ENCODE measurements at places on chromosomes 4 and X.

DNA sequence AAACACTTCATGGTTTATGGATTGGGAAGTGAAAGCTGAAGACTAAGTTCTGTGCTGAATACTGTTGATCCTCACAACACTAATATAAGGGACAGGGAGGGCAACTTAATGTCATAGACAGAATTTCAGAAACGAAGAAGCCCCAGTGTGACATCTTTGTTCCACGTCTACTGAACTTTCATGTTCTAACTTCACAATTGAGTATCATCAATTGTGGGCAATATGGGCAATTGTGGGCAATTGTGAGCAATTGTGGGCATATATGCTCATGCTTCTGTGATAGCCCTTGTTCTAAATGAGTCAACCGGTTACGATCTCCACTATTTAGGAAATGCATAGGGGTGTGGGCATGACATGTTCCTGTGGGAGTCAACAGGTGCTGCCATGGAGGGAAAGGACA, 33.7 kb downstream of the CYBB start:
- no peak for DNase-seq

GRCh38 chr4:19557161-19557560, 694.5 kb upstream of the SLIT2 start:
- DNase-seq = peak; percentile 11

GRCh38 chrX:15416133-15416993, 32.1 kb upstream of the VEGFD start:
- DNase-seq = no peak

DNA sequence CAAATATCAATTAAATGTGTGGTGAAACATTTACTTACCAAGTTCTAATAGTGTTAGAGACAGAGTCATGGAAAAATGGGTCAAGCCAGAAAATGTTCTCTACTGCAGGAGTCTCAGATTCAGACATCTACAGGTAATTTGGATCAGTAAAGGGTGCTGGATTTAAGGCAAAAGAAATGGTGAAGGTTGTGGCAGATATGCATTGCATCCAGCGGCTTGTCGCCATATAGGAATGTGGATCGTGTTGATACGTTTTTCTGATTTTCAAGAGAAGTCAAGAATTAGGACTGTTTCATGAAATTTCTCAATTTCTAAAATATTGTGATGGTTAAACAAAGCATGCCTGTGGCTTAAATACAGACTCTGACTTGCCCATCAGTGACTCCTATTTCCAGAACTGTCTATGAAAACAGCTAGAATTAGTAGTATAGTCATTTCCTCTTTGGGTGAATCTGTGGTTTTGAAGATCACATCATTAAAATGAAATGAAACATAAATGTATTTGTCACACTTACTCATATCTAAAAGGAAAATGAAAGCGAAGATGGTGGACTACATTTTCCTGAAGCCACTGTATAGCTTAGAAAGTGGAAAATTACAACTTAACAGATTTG, 110.1 kb upstream of the VEGFC start:
- DNase-seq = peak; percentile 97

GRCh38 chrX:141375011-141375760, 132.9 kb upstream of the SPANXC start:
- no peak for DNase-seq

- no peak for DNase-seq
Observed at GRCh38 chr4:140844061-140844460, 87.9 kb upstream of the TBC1D9 start.

DNA sequence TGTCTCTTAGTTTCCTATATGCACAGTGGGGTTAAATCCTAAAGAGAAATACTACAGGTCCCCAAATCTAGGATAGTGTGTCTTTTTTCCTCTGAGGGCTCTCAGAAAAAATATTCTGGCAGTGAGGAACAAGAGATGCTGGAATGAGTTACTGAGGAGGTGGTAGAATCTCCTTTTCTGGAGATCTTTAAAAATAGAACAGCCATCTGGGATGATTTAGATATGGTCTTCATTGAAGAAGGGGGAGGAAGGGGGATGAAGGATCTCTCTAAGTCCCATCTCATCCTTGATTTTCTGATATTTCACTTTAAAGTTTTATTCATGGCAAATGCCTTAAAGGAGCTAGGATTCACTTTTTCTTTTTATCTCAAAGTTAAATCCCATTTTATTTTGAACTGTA, 235.0 kb downstream of the MAML3 start:
- peak; percentile 60 for DNase-seq

DNA sequence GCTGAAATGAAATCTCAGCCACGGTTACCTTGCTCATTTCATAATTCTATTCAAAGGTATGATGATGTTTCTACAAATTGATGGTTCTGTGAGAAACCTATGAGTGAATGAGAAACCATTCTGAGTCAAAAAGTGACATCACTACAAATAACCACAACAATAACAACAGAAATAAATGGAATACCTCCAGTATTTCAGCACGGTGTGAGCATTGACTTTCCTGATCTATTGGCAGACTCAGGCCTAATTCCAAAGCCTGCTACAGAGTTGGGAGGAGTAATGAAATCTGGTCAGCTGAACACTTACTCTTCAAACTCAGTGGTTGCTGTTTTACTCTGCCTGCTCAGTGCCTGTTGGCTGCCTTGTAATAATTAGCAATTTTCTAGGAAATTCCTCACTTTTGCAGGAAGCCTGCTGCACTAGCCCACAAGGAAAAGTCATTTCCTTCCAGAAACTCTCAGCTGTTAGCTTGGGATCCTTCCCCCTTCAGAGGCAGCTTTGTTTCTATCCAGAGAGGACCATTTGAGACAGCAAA, 18.8 kb upstream of the SYNPO2 start:
- peak; percentile 60 for DNase-seq

- DNase-seq = no peak
Observed at GRCh38 chrX:64842492-64842891, 133.8 kb downstream of the ZC4H2 start.

- DNase-seq = no peak
Observed at GRCh38 chrX:40866893-40867292, 131.6 kb upstream of the MED14 start.

- no peak for DNase-seq
Observed at GRCh38 chrX:81304563-81304962, 102.7 kb downstream of the SH3BGRL start.

GRCh38 chr4:1767770-1768366, 25.2 kb upstream of the FGFR3 start:
- peak; percentile 22 for DNase-seq

DNA sequence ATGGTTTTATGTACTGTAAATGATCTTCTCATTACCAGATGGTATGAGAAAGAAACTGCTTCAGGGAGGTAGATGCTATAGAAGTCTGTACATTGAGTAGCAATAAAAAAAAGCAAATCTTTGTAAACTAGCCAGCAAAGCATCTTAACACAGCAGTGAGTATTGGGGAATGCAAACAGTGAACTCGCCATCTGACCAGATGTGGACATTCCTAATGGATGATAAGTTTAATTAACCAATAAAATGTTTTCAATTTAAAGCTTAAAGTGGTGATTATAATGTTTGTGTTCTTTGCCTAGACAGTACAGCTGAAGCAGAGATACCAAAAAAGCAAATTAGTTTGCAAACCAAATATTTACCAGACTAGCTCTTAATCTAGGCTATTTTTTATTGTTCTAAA, 1144.2 kb downstream of the FAT4 start:
- peak; percentile 82 for DNase-seq

DNA sequence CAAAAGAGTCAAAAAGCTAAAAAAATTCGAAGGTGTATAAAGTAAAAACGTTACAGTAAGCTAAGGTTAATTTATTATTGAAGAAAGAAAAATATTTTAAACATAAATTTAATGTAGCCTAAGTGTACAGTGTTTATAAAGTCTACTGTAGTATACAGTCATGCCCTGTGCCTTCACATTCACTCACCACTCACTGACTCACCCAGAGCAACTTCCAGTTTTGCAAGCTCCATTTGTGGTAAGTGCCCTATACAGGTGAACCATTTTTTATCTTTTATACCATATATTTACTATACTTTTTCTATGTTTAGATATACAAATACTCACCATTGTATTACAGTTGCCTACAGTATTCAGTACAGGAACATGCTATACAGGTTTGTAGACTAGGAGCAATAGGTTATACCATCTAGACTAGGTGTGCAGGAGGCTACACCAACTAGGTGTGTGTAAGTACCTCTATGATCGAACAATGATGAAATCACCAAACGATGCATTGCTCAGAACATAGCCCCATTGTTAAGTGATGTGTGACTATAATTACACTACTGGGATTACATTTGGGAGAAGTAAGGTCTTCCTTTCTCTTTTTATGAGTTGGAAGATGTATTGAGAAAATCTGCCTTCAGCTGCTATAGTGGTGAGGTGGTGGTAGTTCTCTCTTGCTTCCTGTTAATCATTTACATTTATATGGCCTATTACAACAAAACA, 27.2 kb downstream of the TMSB4X start:
- DNase-seq = no peak

- DNase-seq = no peak
Observed at GRCh38 chrX:145818186-145819113, 821 bp downstream of the SLITRK2 start.

GRCh38 chr4:109947457-109947856, 34.8 kb downstream of the EGF start:
- DNase-seq = peak; percentile 55

- DNase-seq = no peak
Observed at GRCh38 chr4:94390804-94391410, 48.3 kb upstream of the HPGDS start.

- no peak for DNase-seq
Observed at GRCh38 chrX:71549986-71550385, 17.1 kb downstream of the OGT start.

DNA sequence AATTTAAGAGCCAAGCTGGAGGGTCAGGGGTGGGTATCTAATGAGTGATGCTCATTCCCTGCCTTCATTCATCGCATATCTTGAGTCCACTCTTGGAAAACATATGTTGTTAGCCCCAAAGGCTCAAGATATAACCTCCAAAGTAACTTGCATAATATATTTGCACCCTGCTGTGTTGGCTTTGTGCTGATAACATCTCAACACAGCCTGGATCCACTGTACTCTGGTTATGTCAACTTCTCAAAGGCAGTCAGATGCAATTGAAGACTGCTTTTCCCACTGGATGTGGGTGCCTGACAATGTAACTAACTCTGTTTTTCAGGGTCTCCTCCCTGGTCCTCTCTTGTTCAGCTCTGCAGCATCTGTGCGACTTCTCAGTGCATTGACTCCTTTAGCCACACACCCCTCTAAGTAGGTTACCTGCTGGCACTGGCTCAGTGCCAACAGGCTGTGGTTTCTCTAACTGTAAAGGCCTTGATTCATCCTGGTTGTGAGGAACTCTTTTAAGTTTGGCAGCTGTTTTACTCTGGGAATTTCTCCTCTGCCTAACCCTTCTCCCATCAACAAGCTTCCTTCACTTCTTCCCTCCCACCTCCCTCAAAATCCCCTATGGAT, 28.1 kb downstream of the SLC16A2 start:
- DNase-seq = peak; percentile 24

DNA sequence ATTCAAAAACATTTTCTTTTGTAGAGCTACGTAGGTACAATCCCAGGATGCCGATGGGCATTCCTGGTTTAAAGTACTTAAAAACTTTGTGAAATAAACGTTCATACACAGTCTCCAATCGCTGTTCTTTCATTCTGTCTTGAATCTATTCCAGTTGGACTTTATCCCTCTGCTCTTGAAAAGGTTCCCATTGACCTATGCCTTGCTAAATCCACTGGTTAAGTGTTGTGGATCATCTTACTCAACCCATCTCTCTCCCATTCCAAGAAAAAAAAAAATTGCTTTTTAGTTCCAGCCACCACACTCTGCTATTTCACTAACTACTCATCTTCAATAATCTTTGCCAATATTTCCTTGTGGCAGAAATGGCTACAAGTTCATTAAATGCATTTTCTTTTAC, 542.3 kb upstream of the GRIA3 start:
- DNase-seq = no peak

GRCh38 chr4:36824682-36825081, 419.9 kb upstream of the NWD2 start:
- DNase-seq = no peak

GRCh38 chrX:152927858-152928760, 30.2 kb downstream of the ZNF185 start:
- no peak for DNase-seq

- DNase-seq = no peak
Observed at GRCh38 chrX:88940904-88941303, 193.9 kb downstream of the CPXCR1 start.

DNA sequence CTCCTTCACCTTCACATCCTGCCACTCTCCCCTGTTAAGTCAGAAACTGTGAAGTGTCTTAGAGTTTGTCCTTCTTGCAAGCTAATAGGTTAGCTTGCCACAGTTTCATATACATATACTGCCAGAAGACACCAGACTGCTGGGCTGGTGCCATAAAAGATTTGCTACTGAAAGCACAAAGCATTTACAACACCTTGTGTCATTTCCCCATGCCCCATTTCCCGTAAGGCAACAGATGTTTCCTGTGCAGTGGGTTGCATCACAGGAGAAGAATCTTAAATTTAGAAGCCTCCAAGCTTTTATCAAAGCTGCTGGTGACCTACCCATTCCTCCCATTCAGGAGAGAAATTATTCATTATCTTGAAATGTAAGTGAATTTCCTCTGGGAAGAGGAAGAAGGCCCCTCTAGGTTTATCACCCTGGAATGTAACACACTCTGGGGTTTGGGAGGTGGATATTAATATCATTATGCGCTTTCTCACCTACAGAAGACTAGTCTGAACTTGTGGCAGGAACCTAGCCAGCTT, 34.5 kb upstream of the RAB33B start:
- peak; percentile 79 for DNase-seq

- no peak for DNase-seq
Observed at GRCh38 chr4:7063362-7063761, 4.5 kb downstream of the GRPEL1 start.
